ENCODE measurements at places on chromosomes 2 and 18.

GRCh38 chr18:53799134-53799533 is 425.3 kb downstream of the MBD2 start:
- DNase-seq: no peak

GRCh38 chr2:206245265-206245672 is 29.2 kb upstream of the ZDBF2 start:
- DNase-seq: no peak

DNA sequence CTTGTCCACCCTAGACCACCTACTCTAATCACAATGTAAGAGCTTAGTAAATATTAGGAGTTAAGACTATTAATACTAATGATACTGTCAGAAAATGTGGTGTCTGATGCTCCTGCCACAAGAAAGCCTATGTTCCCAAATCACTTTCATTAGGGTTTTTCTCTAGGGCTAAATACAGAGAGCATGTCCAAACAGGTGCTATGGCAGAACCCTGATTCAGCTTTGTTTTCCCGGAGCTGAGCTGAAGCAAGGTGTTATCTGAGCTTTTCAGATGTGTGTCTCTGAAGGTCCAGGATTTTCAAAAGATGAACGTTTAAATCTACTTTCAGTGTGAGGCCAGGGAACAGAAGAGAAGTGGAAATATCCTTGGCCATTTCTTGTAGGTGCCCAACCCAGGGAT is 40.6 kb downstream of the CPO start:
- no peak for DNase-seq

DNA sequence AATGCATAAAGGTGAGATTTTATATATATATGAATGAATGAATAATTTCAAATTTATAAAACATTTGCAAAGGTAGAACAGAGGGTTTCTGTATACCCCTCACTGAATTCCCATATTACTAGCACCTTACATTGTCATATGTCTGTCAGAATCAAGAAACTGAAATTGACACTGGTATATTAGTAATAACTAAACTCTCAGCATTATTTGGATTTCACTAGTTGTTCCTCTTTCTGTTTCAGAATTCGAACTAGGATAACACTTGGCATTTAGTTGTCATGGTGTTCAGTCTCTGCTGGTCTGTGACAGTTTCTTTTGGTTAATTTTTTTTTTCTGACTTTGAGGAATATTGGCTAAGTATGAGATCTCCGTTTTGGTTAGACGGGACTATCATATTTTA is 275.9 kb downstream of the DCC start:
- DNase-seq: no peak

DNA sequence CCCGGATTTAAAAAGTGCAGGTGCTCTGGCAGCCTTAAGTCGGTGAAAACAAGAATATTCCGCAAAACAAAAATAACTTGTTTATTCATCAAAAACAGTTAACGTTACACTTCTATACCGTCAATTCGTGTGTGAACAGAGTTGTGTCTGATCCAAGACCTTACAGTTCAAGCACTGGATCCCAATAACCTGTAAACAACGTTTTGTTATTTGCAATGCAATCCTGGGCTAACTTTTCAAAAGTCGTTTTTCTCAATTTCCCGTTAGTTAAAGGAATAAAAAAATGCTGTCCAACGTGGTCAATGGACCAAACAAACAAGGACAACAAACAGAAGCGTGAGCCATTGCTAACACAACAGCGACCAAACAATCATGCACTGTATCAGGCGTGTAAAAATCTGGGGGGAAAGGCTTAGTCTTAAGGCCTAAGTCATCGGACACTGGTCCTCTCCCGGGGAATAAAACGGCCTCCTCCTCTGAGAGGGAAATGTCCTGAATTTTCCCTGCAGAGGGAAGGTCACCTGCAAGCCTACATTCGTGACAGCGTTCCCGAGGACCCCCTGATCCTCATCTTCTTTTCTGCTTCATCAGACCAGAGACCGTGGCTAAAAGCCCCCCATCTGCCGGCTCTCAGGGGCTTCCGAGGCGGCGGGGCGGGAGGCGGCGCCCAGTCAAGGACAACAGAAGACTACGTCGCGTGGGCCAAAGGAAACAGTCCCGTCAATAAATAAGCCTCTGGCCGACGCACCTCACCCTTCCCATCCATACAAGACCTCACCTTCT is 490 bp downstream of the NDUFS1 start:
- no peak for DNase-seq

DNA sequence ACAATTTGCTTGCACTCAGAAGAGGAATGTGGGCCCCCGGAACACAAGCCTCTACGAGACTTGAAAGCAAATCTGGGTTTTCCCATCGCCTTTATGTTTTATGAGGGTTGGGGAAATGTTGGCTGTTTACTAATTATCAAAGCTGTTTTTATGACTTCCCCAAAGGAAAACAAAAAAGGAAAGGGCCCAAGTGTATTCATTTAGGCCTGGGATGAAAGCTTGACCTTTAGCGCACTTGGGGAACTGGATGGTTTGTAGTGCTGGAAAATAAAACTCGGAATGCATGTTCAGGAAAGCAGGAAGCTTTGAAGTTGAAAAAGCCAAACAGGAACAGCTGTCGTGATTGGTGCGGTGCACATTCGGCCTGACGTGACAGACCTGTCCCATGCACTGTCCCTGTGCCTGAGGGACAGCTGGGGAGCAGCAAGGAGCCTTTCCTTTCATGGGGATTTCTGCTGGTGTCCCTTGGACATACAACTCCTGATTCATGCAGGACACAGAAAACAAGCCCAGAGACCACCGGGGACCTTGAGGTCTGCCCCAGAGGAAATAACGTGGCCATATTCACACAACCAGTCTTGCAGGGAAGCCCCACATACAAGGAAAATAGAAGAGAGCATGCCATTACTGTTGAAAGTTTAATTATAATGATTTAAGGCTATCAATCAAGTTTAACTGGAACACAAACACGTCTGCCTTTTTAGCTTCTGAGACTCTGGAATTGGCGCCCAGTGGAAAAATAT is 169.7 kb upstream of the APCDD1 start:
- DNase-seq: no peak

DNA sequence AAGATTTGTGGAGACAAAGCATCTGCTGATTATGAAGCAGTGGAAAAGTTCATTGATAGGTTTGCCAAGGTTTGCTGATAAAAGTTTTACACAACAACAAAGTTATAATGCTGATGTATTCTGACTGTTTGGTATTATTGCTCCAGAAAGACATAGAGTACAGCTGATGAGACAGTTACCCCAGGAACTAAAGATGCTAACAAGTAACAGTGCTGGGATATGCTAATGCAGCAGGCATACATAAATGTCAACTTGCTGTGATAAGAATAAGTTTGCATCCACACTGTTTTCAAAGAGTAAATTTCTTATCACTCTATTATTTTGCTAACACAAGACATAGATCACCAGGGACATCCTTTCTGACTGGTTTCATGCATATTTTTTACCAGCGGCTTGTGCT is 1221.3 kb upstream of the CELF4 start:
- no peak for DNase-seq

DNA sequence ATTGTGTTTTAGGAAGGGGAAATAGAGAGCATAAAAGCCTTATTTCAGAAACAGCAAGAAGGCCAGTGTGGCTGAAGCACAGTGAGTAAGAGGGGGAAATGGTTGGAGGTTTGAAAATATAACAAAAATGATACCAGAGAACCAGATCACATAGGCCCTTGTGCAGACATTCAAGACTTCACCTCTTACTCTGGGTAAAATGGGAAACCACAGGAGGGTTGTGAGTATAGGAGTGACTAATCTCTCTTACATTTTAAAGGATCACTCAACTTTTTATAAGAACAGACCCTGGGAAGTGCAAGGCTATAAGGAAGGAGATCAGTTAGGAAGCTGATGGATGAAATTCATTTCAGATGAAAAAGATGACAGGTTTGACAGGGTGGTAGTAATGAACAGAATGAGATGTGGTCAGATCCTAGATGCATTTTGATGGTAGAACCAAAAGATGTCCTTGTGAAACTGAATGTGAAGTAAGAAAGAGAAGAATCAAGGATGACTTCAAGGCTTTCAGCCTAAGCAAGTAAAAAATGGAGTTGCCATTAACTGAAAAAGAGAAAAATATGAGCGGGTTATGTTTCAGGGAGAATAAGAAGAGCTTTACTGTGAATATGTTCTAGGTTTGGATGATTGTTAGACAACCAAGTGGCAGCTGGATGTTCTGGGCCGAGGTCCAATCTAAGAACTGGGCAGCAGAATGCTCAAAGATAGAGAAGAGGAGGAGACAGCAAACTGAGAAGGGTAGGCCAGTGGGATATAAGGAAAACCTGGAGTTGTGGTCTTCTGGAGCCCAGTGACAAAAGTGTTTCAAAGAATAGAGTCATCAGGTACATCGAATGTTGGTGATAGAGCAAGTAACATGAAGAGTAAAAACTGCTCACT is 65.1 kb downstream of the USP40 start:
- no peak for DNase-seq

Data from T-helper 2 cell treated with Interferon-gamma antibody and Interleukin-4, amounts not matched to agents 5 μg/mL and 100 μg/mL, for 36 hours (primary cell).